ENCODE measurements at places on chromosomes 3 and 15.

DNA sequence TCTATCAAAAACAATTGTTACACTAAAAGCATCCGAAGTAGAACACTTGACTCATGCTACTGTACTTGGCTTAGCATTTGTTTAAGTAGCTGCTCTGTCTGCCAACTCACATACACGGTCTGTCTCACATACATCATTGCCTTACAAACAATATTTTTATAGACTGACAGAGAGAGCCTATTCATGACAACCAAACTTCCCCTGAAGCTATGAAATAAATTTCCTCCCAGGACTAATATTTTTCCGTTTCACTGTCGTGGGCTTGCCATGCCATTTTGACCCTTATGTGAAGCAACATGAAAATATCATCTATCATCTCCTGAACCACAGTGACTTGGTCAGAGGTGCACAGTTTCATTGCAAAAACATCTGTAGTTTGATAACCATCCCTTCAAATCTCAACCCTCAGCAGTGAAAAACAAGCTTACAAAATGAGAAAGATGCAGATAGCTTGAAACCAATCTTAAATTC is 66.5 kb upstream of the PYGO1 start:
- no peak for DNase-seq

DNA sequence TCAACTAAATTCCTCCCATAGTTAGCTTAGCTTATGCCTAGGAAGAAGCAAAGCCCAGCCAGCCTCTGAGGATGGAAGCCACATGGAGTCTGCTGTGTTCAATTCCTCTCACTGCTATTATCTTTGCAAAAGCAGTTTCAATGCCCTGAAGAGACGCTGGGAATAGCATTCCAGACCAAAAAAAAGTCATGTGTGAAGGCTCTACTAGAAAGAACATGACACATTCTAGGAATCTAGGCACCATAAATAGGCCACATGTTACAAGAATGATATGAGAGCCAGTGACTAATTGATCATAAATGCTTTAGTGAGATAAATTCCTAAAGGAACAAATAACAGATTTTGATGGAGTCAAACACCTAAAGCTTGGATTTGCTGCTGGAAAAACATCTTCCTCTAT is 800.8 kb downstream of the TUSC7 start:
- no peak for DNase-seq

- no peak for DNase-seq
Observed at GRCh38 chr3:100968932-100969906, 24.0 kb downstream of the ABI3BP start.

DNA sequence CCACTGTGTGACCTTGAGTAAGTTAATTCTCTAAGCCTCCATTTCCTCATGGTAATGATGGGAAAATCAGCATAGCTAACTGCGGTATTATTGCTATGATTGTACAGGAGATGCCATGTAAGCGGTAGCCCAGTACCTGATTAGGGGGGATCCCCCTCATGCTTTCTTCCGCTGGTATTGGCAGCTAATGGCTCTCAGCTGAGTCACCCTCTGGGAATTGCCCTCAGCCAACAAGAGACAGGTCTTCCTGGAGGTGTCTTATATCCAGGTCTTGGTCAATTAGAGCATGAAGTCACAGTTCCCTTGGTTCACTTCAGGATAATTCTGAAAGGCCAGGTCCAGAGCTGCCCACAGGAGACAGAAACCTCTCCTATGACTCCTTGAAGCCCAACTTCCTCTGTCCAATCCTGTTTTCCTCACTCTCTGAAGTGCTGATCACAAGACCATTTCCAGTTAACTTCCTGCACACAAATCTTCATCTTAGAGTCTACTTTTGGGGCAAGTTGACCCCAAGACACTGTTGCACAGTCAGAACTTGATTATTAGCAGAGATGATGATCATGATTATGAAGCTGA is 724.7 kb upstream of the ZNF385D start:
- DNase-seq, result no peak

GRCh38 chr3:11600501-11601282 is 43.0 kb downstream of the VGLL4 start:
- DNase-seq, result no peak

DNA sequence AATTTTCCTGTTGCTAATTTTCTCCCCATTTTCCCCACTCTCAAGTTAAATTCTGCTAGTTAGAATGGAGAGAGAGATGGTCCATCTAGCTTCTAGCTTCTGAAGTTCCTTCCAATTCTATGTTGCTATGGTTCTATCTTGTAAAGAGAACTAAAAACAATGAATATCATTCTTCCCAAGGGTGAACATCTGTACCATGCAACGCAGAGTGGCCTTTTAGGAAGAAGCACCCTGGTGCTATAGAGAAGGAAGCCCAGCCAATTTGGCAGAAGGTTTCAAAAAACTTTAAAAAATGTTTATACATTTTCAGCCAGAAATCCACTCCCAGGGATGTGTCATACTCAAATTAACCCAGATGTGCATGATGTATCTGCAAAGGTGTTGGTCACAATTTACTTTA is 149.1 kb downstream of the SEMA6D start:
- no peak for DNase-seq

DNA sequence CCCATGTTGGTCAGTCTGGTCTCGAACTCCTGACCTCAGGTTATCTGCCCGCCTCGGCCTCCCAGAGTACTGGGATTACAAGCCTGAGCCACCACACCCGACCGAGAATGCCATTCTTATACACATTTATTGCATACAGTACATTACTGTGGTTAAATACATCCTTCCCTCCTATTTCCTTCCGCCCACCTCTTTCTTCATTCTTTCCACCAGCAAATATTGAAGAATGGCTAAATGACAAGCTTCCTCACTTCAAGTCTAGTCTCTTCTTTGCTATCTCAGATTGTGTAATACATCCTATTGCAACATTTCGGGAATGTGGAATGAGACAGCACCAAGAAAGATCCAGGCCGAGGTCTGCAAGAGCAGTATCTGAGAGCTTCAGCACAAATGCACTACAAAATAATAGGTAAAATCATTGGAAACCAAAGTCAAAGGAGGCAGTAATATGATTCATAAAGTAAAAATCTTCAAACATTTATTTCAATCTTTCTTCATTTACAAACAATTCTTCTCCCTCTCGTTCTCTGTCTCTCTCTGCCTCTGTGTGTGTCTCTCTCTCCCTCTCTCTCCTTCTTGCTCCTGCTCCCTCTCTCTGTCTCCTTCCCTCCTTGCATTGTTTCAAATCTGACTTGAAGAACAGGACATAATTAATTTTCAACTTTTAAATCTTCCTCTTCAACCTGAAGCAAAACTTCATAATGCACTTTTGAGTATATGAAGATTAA is 94.7 kb upstream of the TGFBR2 start:
- no peak for DNase-seq

- peak; percentile 42 for DNase-seq
Observed at GRCh38 chr3:23865595-23866396, 51.0 kb downstream of the NKIRAS1 start.

- no peak for DNase-seq
Observed at GRCh38 chr15:63726491-63726890, 107.3 kb downstream of the HERC1 start.

DNA sequence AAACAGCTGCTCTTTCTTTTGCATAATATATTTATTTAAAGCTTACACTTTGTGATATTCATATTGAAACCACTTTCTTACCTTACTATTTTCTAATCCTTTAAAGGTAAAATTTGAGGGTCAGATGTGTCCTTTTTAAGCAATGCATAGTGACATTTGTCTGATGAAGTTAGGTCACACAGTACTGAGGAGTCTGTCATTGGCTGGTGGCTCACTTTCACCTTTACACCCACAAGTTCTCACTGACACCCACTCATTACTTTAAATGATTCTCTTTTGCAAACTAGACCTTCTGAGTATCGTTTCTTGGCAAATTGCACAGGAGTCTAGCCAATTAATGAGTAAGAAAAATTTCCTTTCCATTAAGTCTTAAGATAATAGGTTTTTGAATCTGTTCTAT is 758.3 kb upstream of the ARPP21 start:
- DNase-seq, result no peak

DNA sequence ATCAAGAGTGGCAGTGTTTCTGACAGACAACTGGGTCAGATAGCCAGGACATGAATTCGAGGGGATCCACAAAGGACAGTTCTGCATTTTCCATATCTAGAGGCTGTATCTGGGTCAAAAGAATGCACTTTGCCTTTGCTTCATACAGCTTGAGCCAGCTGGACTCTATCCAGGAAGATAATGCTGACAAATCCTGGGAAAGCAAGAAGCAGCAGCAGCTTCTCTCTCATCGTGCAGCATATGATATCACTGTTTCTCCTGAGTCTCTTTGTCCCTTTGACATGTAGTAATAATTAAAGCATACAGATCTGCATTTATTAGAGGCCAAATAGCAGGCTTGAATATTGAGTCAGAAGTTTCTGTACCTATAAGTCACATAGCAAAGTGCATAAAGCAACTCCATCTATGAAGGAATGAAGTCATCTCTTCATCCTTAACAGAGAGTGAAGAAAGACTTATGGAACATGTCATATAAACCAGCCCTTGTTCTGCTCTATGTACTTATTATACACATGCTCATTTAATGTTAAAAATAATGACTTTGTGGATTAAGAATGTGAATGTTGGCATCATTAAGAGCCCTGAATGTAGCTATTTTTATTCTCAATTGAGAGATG is 236.8 kb upstream of the GBE1 start:
- DNase-seq, result no peak

DNA sequence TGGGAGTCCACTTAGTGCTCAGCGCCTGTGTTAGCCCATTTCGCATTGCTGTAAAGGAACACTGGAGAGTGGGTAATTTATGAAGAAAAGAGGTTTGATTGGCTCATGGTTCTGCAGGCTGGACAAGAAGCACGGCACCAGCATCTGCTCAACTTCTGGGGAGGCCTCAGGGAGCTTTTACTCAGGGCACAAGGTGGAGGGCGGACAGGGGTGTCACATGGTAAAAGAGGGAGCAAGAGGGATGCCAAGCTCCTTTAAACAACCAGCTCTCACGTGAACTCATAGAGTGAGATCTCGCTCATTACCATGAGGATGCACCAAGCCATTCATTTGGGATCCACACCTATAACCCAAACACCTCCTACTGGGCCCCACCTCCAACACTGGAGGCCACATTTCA is 181.4 kb upstream of the TLE3 start:
- DNase-seq, result no peak

DNA sequence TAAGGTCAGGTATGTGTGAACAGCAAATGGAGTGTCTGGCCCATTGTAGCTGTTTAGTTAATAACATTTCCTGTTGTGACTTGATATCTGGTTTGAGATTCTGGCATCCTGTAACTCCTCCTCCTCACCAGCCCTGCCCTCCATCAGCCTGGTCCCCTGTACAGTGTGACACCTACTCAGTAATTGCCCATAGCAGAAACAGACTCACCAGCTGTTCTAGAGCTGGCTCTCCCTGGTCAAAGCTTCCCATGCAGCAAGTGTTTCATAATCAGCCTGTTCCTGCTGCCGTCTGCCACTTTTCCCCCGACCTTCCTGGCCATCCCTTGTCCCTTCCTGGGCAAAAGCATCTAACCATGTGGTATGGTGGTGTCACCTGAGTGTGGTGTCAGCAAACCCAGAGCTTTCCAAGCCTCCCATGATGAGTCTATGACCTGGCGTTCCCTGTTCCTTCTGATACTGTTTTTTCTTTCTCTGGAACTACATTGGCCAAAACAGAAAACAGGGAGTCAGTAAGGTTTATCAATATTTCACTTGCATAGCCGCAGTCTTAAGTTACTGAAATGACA is 55.4 kb downstream of the B3GALNT1 start:
- no peak for DNase-seq

DNA sequence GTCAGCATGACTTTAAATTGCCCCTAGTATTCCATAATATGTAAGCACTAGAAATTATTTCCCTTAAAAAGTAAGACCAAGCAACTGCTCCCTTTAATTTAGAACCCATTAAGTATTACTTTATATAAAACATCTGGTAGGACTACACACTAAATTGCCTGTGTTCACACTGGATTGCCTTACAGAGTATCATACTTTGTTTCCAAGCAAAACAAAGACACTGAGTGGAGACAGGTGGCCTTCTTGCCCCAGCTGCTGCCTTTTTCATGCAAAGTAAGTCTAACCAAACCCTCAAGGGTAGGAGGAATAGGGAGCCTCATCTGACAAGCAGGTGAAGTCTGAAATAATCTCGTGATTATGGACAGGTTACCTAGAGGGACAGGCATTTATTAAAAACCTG is 87.3 kb downstream of the PEX5L start:
- DNase-seq, result no peak

- no peak for DNase-seq
Observed at GRCh38 chr3:24164967-24165602, 220.0 kb downstream of the NR1D2 start.

- no peak for DNase-seq
Observed at GRCh38 chr3:120410541-120410940, 40.3 kb downstream of the FSTL1 start.

GRCh38 chr15:38068626-38069391 is 134.4 kb downstream of the TMCO5A start:
- DNase-seq, result peak; percentile 9

DNA sequence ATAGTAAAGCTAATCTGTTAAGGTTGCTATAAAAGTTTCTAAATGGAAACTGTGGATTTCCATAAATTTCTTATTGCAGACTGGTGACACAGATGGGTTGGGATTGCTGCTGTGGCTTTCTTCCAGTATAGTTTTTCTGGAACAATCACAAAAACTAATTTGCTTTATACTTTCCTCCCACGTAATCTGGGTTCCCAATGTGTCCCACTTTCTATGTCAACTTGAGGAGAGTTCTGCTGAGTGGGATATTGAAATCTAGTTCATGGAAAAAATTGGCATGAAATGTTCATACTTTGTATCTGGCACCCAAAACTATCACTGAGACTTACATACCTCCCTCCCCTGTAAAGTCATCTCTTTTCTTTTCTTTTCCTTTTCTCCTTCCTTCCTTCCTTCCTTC is 126.8 kb downstream of the TGFBR2 start:
- no peak for DNase-seq

DNA sequence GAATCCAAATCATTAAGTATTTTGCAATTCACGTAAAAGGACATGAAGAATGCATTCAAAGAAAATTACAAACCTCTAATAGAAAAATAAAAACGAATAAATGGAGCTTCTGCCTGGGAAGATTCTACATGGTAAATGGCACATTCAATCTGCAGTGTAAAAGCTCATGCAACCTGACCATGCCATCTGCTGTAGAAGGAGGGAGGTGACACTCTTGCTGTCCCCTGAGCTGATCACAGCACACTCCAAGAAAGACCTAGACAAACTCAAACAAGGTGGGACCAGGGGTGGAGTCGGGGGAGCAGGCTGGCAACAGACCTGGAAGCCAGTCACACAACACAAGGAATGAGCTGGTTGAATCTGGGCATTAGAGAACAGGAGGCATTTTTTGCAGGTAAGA is 101.8 kb downstream of the BDH1 start:
- DNase-seq, result peak; percentile 4

DNA sequence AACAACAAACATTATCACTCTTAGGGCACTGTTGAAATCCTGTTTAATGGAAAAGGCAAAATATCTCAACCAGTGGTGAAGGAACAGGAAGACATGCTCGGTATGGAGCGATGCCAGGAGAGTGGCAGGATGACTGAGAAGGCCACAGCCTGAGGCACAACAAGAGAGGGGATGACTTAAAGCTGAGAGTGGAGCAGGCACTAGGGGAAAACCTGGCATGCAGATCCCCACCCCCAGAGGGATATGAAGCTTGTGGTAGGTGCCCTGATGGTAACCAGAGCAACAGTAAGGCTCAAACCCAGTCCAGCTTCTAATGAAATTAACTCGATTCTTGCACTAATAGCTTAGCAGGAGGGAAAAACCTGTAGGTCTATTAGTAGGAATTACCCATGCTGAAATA is 40.4 kb downstream of the LYSMD4 start:
- DNase-seq, result no peak

- DNase-seq, result no peak
Observed at GRCh38 chr3:175983379-175983778, 1124.2 kb downstream of the NAALADL2 start.

- DNase-seq, result peak; percentile 68
Observed at GRCh38 chr3:42071904-42072812, 19.0 kb upstream of the TRAK1 start.

Measured in substantia nigra (tissue), 51 donors.